ENCODE measurements at places on chromosomes 16 and 17.

DNA sequence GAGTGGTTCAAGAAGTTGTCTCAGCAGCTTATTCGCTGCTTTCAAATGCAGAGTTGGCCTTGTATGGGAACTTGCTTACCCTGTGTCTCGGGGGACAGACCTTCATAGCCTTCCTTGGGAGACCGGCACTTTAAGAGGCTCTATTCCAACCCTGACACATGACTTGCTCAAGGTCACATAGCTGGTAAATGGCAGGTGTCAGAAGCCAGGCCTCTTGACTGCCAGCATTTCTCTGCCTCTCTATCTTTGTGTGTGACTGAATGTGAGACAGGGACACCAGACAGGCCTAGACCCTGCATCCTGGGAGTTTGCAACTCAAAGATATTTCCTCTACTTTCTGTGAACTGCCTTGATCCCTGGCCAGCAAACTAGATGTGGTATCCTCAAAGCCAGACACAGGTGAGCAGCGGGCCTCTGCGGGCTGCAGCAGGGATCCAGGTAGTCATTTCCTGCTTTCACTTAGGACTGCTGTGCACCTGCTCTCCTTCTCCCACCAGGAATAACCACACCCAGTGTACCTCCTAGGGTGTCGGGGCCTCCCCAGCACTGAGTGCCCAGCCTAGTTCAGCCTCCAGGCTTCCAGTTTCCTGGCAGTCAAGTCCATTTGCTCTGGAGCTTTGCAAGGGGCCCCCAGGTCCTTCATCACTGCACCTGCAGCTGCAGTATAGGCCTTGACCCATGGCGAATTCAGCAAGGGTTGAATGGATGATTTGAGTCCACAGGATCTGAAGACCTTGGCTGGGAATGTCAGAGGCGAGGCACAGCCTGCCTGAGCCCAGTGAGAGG is 116.6 kb upstream of the TNRC6C start:
- no peak for DNase-seq

DNA sequence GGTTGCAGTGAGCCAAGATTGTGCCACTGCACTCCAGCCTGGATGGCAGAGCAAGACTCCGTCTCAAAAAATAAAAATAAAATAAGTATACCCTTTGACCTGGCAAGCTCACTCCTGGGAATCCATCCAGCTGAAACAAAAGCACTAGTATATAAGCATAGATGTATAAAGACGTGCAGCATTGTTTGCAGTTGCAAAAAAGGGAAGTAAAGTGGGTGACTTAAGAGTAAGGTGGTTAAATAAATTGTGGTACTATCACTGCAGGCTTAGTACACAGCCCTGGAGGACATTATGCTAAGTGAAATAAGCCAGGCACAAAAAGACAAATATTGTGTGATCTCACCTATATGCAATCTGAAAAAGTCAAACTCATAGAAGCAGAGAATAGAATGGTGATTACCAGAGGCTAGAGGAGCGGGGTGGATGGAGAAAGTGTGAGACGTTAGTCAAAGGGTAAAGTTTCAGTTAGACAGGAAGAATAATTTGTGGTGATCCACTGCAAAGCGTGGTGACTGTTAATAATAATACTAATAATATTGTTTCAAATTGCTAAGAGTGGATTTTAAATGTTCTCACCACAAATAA is 113.0 kb downstream of the MYO1D start:
- no peak for DNase-seq

DNA sequence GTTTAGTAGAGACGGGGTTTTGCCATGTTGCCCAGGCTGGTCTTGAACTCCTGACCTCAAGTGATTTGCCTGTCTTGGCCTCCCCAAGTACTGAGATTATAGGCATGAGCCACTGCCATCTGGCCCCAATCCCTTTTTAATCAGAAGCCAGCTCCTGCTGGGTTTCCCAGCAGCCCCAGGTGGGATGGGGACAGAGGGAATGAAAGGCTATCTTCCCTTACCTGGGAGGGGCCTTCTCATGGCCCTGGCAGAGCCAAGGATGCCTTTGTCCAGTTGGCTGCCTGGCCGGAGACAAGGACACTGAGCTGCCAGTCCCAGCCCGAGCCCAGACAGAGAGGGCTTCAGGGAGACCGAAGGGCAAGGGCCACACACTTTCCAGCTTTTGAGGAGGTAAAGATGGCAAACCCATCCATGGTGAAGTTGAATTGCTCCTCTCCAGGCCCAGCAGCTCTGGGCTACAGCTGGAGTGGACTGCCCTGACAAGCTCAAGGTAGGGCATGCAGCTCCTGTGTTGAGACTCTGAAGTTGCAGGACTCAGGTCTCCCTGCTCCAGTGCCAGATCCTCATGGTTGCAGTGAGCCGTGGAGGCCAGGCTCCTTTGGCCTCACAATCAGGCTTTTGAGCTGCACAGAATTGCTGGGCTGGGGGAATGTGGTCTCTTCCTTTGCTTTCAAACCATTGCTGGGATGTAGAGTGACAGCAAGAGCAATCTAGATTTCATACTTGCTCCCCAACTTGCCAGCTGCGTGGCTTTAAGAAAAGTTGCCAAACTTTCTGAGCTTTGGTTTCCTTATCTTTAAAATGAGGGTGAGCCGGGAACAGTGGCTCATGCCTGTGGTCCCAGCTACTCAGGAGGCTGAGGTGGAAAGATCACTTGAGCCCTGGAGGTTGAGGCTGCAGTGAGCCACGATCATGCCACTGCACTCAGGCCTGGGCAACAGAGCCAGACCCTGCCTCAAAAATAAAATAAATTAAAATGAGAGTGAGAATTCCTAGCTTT is 44.5 kb upstream of the IL34 start:
- no peak for DNase-seq

- no peak for DNase-seq
These were observed 496.9 kb upstream of the C16orf82 start for GRCh38 chr16:26569793-26570192.

- DNase-seq: no peak
These were observed 135.1 kb downstream of the MRM1 start for GRCh38 chr17:36736201-36737156.

DNA sequence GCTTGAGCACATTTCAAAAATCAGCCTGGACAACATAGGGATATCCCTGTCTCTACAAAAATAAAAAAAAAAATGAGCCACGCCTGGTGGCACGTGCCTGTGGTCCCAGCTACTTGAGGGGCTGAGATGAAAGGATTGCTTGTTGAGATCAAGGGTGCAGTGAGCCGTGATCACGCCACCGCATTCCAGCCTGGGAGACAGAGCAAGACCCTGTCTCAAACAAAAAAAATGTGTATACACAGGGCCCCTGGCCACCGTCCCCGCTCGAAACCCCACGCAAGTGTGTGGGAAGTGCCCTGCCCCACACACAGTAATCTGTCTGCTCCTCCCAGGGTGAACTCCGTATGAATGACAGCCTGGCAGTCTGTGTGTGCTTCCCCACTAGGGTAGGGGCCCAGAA is 93.0 kb upstream of the RPL38 start:
- DNase-seq: no peak

GRCh38 chr16:5019775-5020174 is 14.0 kb downstream of the NAGPA start:
- no peak for DNase-seq

Data from stimulated activated CD8-positive, alpha-beta memory T cell treated with anti-CD3 and anti-CD28 coated beads, Interleukin-2, amount 100 ng/mL, for 1 hour (primary cell).